CD4-positive, CD25-positive, alpha-beta regulatory T cell (primary cell): ENCODE measurements at places on chromosomes 6 and 20. TPM values are rescaled to one million over a fixed set of nuclear protein-coding genes. Genes with fewer than 3 reads are reported as not detected.

DNA sequence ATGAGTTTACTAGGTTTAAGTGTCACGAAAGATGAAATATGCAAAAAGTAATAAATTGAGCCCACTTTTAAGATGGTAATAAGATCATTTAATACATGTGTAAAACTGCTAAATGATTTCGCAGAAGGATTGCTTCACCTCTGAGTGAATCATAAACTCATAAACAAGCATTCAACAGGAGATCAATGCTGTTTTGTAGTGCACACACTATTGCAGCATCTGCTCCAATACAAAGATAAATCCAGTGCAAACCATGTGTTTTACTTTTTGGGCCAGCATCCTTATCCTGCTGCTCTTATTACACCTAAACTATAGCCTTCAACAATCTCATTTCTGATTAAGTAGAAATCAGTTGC, 400.1 kb downstream of the NKAIN2 start:
- no peak for DNase-seq

GRCh38 chr6:56757588-56757984, 114.9 kb upstream of the DST start:
- no peak for DNase-seq

DNA sequence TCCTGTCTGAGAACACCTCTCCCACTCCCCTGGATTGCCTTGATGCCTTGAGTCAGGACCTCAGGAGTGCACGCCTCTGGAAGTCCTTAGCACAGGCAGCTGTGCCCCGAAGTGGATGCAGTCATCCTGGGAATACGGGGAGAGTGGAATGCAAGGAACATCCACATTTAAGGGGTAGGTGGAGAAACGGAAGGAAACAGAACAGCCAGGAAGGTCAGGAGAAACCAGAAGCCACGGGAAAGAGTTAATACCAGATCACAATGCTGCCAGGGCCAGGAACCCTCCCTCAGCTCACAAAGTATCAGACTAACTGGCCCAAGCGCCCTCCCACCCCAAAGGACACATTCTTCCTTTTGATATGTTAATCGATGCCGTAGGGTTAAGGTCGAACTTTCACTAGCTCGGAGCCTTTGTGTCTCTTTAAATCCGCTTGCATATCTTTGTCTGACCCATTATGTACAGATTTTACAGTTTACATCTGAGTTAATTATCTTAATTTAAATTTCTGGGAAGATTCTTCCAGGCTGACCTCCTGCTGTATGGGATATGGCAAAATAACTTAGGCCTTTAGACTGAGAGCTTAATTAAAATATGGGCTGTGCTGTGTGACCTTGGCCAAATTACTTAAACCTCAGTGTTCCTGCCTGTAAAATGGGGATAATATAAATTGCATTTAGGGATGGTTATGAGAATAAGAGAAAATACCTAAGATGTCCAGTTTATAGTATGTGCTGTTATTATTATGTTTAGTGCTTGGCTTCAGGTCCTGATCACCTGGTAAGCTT, 24.0 kb upstream of the CCND3 start:
- DNase-seq: no peak

GRCh38 chr20:10669843-10670446, 3.9 kb downstream of the JAG1 start:
- no peak for DNase-seq

CABLES2 gene
- polyA plus RNA-seq: 0.93 TPM

DNA sequence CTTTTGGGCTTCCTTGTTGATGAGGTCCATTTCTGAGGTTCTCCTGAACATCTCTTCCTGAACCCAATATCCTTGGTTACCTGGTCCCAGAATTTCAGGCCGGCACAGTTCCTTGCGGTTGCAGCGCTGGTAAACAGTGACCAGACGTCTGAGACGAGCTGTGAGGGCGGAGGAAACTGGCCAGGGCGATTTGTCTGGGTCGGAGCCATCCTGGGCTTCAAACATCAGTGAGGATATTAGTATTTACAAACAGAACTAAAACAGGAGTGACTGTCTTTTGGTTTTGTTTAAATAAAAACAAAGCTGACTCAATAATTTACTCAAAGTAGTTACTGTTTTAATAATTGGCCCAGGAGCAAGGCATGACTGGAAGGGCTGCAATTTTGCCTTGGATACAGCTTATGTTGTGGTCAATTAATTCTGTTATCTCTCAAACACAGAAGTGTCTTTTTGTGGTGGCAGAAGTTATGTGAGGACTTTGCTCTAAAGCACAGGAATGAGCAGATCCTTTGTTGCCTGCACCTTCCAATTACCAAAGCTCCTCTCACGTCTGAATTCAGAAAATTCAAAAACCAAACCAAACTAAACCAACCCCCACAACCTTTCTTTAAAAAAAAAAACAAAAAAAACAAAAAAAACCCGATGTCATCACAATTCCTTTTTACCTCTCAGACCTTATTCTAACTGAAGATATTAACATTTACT, 58.7 kb upstream of the EMILIN3 start:
- no peak for DNase-seq

CYP39A1 gene
- not detected for polyA plus RNA-seq

CDS2 gene
- polyA plus RNA-seq: 75.4 TPM

POPDC3 gene
- polyA plus RNA-seq: not detected

FAM209B gene
- polyA plus RNA-seq: 0.96 TPM

GRCh38 chr6:138931660-138932059, 56.4 kb downstream of the REPS1 start:
- no peak for DNase-seq

DNA sequence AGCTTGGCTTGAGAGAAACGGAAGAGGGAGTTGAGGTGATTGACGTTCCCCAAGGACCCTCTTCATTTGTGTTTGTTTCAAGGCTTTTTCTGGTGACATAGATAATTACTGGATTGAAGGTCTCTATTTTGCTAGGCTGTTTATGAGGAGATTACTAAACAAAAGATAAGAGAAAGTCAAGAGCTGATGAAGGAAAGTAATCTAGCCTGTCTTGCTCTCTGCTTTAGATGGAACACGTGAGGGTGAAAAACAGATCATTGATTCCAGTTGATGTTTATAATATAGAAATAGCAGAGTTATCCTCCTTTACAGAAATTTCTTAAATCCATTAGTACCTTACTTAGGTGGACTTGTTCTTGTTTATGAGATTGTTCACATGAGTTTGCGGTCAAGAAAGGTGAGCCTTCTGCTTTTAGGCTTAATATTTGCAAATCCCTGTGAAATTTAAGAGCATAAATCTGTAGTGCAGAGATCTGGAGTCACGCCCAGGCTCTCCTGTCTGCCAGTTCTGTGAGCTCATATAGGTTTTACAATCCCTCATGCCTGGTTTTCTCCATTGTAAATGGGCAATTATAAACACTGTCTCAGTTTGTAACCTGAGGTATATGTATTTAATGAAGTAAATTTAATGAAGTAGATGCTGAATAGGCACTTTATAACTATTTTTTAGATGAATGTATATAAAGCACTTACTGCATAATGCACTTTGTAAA, 272.8 kb downstream of the NKAIN2 start:
- no peak for DNase-seq

OPRL1 gene
- 0.60 TPM for polyA plus RNA-seq

DNA sequence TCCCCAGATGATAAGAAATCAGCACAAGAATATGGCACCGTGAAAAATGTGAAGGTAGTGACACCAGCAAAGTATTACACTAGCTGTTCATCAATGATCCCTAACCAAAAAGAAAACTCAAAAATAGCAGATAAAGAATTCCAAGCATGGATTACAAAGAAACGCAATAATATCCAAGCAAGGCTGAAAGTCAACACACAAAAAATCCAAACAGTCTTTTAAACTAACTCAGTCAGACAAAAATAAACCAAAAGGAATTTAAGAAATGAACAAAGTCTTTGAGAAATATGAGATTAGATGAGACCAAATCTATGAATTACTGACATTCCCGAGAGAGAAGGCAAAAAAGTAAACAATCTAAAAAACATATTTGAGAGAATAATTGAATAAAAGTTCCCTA, 976.1 kb upstream of the MAP3K7 start:
- DNase-seq: no peak

DNA sequence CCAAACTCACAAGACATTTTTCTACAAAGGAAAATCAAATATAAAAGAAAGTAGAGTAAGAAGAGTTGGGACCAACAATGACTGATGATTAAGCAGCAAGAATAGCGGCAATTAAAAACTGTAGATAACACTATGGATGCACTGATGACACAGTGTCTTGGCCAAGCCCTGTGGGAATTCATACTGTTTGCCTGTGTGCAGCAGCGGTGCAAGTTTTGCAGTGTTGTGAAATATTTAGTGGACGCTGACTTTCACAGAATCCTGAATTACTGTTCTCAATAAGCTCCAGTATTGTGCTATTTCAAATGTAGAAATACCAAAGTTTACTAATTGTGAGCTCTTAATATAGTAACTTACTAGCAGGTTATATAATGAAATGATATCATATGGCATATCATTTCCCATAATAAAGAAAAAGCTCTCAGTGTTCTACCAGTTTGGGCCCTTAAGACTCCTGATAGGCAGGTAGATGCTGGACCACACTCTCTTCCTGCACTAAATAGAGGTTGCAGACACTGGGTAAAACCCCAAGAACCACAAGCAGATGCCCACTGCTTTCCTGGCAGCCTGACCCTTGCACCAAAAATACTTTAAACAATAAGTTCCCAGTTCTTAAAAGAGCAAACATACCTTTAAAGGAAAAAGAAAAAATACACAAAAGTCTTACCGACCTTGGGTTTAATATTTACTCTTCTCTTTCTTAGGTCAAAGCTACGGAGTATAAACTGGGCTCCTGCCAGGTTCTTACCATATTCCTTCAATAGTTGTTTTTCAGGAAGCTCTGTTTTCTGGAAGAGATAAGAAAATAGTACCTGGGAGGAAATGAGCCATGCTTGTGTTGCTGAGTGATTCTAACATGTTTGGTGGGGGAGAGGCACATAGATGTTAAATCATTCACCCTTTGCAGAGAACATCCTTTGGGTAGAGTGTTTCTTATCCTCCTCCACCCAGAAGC, 41.6 kb downstream of the ANKEF1 start:
- DNase-seq: no peak

GPSM3 gene
- 109 TPM for polyA plus RNA-seq

GRCh38 chr6:43508481-43509141, 1.5 kb downstream of the LRRC73 start:
- DNase-seq: no peak

DNA sequence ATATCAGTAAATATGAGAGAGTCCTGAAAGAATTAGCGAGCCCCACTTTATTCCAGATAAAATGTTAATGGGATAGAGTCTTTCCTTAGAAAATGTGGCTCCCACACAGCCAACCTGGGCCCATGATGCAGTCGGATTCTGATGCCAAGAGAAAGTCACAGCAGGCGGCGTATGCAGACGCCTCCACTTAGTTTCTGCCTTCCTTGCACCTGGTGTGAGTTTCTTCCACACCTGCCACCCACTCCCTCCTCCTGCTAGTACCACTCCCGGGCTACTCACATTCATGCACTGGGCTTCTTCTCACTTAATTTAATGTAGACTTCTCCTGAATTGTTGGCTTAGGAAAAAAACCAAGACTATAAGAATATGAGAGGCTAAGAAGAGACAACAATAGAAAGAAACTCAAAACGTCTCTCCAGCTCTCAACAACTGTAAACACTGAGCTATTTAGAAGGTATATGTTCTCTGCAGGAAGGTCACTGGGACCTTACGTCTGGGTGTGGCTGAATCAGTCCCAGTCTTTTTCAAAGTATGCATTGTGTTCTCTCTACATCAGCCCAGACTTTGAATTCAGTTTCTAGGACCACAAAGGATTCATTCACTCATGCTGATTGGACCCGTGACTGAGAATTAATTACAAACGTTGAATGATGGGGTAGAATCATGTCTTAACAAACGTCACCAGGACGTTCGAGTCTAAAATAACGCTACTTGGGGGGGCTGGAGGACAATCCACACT, 70.4 kb downstream of the GCNT2 start:
- DNase-seq: no peak

SAPCD1 gene
- polyA plus RNA-seq: not detected

TINAG gene
- polyA plus RNA-seq: not detected

ADAM33 gene
- not detected for polyA plus RNA-seq

DNA sequence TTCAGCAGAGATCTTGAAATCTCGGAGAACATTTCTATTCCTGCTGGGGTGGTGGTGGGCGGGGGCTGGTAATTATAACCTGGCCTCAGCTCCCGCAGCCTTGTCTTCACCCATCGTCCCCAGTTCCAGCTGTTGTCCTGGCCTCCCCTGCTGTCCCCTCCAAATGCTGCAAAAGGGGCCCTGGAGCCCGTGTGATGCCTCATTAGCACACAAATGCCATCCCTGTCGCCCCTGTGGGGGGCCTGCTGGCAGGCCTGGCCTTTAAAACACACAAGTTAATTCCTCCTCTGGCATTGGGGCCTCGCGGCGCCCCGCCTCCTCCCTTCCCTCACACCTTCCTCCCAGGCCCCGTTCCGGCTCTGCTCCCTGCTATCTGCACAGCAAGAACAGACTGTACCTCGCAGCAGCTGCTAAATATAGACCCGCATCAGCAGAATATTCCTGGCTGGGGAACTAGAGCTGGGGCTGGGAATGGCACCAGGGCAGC, 85.7 kb downstream of the CDH22 start:
- DNase-seq: no peak

SSTR4 gene
- not detected for polyA plus RNA-seq

TGM3 gene
- not detected for polyA plus RNA-seq

- DNase-seq: no peak
Measured at GRCh38 chr6:3455569-3456394, 1.1 kb downstream of the SLC22A23 start.

DNA sequence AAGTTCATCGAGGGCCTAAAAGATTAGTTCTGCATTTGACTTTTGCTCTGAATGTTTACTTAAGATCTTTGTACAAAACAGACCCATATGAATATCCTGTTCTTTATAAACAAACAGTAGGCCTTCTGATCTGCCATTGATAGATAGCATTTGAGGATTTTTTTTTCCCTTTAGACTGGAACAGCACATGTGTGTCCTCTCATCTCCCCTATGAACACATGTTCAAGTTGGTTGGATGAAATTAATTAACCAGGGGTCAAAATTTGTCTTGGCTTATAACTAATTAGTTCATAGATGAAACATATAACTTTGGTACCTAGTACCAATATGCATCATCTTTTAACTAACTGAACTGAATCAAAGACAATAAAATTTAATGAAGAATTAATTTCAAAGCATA, 81.3 kb downstream of the AK9 start:
- no peak for DNase-seq
